ENCODE measurements at places on chromosomes 13 and 19.
A peak's percentile ranks its signal among the peaks of the same experiment; 100 is the strongest.

GRCh38 chr13:109979228-109979627, 192.8 kb upstream of the IRS2 start:
- DNase-seq, result no peak

- peak; percentile 70 for DNase-seq
Measured at GRCh38 chr13:28744091-28744536, 25.3 kb upstream of the SLC46A3 start.

GRCh38 chr19:47152632-47153031, 22.0 kb downstream of the SAE1 start:
- DNase-seq, result no peak

DNA sequence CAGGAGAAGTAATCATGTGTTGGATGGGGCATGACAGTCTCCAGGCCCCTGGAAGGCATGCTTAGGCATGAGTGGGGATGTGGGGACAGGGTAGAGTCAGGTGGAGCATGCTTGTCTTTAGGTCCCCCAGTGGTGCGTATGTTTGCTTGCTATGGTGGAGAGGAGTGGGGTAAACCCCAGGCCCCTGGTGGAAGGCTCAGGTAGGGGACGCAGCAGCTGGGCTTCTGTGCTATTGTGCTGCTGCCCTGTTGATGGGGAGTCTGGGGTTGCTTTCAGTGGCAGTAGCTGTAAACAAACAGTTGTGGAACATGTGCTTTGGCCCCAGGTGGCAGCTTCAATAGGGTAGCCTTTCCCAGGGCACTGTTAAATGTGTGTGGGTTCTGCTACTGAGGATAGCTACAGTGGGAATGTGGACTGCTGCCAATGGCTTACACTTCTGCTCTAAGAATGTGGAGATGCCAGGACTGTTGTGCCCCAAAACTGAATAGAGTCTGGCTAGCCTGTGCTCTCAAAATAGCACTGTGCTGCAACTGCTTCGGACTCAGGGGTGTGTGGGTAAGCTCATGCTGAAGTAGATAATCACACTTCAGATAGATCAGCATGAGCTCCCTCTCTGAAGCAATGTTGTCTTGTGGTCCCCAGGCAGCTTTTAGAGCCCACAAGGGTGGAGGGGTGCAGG, 1257.3 kb downstream of the DIAPH3 start:
- no peak for DNase-seq

DNA sequence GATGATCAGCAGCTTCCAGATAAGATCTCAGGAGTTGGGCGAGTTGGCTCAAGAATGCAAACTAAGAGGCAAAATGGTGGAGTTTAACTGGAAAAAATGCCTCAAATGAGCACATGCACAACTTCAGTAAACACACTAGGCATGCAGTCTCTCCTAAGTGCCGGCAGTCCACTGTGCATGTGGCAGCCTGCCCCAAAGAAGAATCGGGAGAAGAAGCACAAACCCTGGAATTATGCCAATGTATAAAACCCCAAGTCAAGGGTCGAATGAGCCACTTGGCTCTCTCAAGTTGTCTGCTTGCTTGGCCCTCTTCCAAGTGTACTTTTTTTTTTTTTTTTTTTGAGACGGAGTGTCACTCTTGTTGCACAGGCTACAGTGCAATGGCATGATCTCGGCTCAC, 53.3 kb upstream of the SLITRK1 start:
- no peak for DNase-seq

- peak; percentile 47 for DNase-seq
Measured at GRCh38 chr13:20672772-20673171, 30.7 kb upstream of the IL17D start.

DNA sequence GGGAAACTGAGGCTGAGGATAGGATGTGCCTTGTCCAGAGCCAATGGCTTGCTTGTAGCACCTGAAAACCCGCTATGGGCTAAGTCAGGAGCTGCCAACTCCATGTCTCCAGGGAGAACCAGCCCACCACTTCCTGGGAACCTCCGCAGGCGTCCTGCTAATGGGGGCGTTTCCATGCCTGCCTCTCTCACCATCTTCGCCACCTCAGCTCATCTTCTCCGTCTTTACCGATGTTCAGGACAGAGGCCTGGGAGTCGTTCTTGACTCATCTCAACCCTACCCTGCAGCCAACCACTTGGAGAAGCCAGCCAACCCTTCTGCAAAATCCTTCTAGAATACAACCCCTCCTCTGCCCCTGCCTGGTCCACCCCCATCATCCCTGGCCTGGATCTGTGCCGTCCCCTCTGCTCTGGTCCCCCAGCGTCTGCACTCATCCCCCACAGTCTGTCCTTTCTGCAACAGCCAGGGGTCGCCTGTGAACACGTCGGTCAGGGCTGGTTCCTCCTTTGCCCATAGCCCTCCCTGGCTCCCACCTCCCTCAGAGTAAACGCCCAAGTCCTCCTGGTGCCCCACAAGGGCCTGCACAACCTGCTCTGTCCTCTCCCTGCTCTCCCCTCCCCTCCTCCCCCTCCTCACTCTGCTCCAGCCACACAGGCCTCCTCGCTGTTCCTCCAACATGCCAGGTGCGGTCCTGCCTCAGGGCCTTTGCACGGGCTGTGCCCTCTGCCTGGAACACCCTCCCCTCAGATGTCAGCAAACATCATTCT, 31.0 kb downstream of the PTPRS start:
- DNase-seq, result peak; percentile 11

GRCh38 chr19:7848779-7849457, 18.9 kb downstream of the EVI5L start:
- no peak for DNase-seq

DNA sequence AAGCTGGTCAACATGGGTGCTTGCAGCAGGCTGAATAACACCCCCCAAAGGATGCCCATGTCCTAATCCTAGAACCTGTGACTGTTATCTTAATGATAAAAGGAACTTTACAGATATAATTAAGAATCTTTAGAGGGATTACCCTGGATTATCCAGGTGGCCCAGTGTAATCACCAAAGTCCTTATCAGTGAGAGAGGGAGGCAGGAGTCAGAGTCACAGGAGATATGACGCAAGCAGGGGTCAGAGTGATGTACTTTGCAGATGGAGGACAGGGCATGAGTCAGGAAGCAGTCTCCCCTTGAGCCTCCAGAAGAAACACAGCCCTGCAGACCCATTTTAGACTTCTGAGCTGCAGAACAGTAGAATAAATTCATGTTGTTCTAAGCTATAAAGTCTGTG, 9.8 kb downstream of the ZNF606 start:
- DNase-seq, result no peak

DNA sequence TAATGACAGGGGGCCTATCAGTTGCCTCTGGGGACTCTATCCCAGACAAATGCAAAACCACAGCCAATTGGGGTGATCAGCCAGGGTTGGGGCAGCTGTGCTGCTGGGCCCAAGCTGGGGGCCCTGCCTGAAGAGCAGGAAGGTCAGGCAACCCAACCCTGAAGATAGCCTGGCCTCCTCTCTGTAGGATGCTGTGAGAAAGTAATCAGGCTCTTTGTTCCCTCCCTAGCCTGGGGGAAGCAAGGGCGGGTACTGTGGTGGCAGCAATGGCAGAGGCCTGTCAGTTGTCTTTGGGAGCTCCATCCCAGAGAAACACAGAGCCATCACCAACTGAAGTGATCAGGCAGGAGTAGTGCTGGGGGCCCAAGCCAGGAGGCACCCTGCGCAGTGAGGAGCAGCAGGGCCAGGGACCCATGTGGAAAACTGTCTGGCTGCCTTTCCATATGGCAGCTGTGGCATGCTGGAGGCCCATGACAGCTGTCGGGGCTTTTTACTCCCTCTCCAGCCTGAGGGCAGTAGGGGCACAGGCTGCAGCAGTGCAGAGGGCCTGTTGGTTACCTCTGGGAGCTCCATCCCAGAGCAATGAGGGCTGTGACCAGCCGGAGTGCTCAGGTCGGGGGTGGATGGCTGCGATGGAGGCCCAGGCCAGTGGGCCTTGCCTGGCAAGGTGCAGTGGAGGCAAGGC, 73.6 kb upstream of the ATP12A start:
- DNase-seq, result no peak

DNA sequence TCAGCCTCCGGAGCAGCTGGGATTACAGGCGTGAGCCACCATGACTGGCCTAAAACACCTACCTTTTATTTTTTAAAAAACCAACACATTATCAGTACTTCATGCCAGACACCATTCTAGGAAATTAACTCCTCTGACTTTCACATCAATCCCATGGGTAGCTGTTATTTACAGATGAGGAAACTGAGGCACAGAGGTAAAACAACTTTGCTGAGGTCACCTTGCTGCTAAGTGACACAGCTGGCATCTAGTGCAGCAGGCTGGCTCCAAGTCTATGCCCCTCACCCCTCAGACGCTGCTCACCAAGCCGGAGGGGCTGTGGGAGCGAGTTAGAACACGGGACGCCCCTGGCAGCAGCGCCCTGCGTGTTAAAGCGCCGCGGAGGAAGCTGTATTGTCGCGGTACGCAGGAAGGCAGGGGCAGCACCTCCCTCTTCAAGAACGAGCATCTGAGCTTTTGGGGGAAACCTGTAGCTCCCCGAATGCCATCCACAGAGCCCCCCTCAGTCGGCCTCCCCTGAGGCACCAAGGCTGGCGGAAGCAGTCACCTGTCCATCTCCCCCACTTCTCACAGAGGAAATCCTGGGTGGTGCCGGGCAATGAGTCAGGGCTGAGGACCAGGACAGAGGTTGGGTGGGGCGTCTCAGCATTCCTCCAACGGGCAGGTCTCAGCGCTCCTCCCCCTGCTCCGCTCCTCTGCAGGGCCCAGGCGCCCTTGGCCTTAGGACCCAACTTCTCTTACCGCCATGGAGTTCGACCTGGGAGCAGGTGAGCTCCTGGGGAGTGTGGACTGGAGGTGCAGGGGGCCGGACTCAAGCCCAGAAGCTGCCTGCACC, at the start of gene C19orf33:
TSS of gene C19orf33 (plus strand) at position 735 of the 835 bp plus-strand sequence. CDS start at position 746, 11 bp downstream.
- peak; percentile 25 for DNase-seq

DNA sequence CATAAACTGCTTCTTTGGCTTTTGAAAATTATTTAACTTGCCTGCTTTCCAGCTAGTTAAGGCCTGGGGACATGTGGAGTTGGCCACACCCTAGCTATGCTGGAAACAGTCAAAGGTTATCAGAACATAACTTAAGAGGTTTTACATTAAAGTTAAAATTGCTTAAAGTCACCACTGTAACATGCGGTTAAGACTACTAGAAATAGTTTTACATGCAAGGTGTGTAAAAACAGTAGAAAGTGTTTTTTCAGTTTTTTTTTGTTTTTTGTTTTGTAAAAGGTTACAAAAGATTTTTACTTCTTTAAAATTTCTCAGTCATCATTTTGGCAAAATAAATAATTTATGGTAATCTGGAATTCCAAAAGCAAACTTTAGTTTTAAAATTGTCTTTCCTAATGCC, 763.1 kb downstream of the UQCRFS1 start:
- DNase-seq, result no peak

- DNase-seq, result no peak
Measured at GRCh38 chr13:85575110-85575509, 224.1 kb downstream of the SLITRK6 start.

GRCh38 chr19:58361900-58362271, 665 bp downstream of the ZNF497 start:
- DNase-seq, result no peak

GRCh38 chr19:41531438-41532311, 44.3 kb upstream of the CEACAM21 start:
- DNase-seq, result peak; percentile 92

- DNase-seq, result no peak
Measured at GRCh38 chr19:16233081-16233776, 35.5 kb downstream of the AP1M1 start.

DNA sequence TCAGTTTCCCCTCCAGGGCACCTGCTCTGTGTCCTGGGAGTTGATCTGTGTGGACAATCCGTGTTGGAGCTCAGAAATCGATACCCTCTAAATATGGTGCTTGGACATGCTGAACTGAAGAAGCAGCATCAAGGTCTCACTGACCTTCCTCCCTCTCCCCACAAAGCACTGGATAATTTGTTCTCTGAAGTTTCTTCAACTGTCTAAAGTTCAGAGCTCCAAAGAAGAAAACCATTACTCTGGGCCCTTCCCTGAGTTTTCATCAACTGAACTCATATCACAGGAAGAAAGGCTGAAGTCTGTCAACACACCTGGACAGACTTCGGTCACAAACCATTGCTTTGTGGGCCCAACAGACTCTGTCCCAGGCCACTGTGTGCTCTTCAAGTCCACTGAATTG, 132.1 kb downstream of the RGCC start:
- DNase-seq, result no peak

GRCh38 chr13:94620286-94620896, 18.7 kb downstream of the GPR180 start:
- DNase-seq, result peak; percentile 56

DNA sequence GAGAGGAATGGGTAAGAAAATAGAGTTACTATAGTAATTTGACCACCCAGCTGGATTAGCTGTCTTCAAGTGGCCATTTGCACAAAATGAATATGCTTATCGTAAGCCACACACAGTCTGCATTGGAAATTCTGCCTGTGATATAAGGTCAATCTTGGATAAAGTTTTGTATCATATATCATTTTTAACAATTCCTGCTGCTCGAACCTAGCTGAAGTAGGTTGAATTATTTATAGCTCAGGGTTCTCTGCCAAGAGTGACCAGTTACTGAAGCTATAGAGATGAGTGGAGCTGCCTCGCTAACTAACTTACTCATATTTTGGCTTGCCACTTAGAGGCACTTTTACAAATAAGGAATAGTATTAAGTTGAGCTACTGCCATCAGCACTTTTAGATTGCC, 220.9 kb downstream of the RGCC start:
- peak; percentile 56 for DNase-seq

GRCh38 chr13:22653866-22654265, 526.9 kb upstream of the SGCG start:
- DNase-seq, result no peak

DNA sequence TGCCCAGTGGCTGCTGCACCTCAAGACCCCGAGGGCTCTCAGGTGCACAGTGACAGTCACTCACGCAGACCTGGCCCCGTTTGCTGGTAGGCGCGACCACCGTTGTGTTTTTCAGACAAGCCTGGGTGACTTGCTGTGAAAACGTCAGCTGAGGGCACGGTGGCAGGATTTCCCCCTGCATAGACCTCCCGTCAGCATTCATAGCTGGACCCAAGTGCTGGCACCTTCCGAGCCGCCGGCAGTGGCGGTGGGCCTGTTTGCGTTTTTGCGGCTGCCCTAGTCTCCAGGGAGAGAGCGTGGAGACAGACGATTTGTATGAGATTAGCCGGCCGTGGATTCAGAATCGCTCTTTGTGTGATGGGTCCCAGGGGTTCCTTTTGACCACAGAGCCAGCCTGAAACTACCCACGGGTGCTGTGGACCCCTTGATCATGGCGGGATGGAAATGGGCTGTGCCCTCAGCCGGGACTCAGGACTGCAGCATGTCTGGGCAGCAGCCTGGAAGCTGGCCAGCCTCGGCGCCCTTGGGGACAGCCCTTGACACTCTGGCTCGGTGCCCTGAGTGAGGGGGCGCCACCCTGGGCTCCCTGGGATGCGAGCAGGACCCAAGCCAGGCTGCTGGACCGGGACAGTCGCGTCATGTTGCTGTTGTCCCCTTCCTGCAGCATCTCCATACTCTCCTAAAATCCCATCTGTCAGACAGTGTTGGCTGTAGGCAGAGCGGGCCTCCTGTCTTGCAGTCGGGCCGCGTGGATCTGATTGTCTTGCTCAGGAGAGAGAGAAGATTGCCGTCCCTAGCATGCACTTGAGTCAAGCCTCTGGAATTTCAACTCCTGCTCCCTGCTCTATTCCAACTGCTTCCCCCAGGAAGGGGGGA, 8.6 kb downstream of the KDM4B start:
- peak; percentile 93 for DNase-seq

DNA sequence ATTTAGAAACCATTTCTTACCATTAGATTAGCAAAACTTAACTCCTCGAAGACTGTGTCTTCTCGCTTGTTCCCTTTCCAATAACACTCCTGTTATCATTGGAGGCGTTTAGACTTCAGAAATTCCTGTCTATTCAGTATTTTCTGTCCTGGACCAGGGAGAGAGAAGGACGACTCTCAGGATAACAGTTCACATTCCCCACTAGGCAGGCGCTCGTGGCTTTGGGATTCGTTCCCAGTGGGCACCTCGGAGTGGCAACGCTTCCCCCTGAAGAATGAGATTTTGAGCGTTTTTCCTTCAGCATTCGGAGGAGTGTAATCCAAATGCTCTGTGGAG, 429 bp upstream of the ZNF225 start:
- no peak for DNase-seq
